LHCN-M2 (cell line): ENCODE measurements at places on chromosomes 13 and 19. TPM values are rescaled to one million over a fixed set of nuclear protein-coding genes. Genes with fewer than 3 reads are reported as not detected.

Gene PROZ
- total RNA-seq, result not detected in 2 replicates

Gene CRX
- not detected in 2 replicates for total RNA-seq

Gene HCST
- total RNA-seq, result not detected in 2 replicates

DNA sequence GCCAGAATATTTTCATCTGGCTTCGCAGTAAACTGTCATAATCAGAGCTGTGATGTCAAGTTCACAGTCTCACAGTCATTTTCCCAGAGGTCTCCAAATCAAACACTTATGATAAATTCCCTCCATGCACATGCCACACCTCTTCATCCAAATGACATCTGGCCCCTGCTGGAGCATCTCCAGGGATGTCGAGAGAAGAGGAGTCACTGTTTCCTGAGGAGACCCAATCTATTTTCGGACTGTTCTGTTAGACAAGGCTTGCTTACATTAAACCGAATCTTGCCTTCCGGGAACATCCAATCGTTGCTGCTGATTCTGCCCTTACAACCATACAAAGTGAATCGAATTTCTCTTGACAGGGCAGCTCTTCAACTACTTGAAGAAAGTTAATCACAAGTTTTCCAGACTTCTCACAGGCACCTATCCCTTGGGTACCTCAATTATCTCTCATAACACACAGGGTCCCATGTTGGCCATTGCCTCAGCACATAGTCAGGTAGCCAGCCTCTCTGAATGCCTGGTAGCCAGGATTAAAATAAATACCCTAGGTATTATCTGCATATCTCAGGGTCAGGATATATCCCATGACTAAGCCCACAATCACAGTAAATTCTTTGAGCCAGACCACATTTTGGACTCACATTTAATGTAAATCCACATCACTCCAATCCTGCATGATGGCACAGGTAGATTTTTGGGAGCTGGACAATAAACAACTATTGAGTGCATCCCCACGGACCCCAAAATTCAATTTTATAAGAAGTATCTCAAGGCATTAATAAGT, 182.5 kb downstream of the ABCC4 start:
- DNase-seq, result no peak

DNA sequence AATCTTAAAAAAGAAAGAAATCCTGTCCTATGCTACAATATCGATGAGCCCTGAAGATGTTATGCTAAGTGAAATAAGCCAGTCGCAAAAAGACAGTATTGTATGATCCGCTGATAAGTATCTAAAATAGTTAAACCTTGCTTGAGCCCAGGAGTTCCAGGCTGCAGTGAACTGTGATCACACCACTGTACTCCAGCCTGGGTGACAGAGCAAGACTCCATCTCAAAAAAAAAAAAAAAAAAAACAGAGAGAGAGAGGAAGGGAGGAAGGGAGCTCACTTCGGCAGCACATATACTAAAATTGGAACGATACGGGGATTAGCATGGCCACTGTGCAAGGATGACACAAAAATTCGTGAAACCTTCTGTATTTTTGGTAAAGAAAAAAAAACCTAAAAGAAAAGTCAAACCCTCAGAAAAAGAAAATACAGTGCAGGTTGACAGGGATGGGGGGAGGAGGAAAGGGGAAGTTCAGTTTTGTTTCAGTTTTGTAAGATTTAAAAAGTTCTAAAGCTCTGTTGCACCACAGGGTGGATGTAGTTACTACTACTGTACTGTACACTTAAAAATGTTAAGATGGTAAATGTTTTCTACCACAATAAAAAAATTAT, 8.4 kb downstream of the CLASRP start:
- DNase-seq, result no peak

- no peak for DNase-seq
Observed at GRCh38 chr19:54738715-54739114, 402 bp downstream of the KIR2DL3 start.

DNA sequence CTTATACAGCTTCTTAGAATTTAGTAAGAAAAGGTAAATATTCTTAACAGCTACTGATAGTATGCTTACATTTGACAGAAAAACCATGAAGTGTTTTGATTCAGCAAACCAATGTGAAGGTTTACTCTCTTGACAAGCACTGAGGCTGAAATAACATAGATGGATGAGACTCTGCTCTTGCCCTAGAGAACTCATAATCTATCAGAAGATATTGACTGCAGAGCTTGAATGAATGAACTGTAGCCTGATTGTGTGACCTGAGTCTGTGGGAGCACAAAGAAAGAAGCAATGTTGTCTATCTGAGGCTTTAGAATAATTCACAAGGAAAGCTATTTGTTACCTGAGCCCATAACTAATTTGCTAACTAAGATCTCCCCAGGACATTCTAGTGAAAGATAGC, 1235.3 kb downstream of the OLFM4 start:
- no peak for DNase-seq

DNA sequence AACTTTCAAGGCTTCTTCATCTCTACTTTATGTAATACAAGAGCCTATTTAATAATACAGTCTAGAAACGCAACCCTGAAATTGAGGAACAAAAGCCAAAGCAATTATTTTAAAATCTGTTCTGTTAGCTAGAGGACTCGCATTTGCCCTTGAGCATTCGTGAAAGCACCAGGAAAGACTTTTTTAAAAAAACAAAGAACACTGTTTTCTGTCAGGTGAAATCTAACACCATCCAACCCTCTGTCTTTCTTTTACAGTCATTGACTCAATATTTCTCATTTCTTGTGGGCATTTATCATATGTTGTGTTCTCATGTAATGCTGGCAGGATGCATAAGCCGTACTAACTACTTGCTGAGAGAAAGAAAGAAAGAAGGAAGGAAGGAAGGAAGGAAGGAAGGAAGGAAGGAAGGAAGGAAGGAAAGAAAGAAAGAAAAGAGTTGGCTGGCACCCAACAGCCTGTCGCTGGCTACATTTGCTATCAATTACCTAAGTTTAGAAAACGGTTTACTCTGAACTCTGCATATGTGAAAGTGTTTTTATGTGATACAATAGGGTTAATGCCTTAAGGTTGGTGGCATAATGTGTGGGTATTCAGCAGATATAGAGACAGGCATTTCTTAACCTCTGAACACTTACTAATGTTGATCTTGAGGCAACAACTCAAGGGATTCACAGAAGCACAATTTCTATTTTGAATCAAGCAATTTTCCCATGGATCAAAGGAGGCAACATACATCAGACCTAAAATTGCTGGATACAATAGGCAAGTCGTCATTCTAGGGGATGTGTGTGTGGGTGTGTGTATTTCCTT, 445.4 kb downstream of the DCT start:
- DNase-seq, result peak; percentile 26

DNA sequence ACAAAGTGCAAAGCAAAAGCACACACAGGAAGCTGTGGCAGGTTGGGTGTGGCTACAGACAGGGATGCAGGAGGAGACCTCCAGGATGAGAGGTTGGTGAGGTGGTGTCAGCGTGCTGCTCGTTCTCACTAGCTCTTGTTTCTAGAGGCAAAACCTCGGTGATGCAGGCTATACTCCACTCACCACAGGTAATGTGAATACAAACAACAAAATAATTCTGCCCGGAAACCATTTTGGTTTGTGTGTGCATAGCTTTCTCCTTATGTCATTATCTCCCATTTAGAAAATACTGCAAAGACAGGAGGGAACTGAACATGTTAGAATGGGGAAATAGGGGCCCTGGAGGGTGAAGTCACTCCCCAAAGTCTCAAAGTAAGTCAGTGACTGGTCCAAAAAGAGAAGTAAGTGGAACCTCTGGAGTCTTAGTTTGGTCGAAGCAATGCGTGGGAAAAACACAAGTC, 9.4 kb downstream of the LCP1 start:
- no peak for DNase-seq
